Effector memory CD8-positive, alpha-beta T cell (primary cell): ENCODE measurements at places on chromosomes 11 and 22.

DNA sequence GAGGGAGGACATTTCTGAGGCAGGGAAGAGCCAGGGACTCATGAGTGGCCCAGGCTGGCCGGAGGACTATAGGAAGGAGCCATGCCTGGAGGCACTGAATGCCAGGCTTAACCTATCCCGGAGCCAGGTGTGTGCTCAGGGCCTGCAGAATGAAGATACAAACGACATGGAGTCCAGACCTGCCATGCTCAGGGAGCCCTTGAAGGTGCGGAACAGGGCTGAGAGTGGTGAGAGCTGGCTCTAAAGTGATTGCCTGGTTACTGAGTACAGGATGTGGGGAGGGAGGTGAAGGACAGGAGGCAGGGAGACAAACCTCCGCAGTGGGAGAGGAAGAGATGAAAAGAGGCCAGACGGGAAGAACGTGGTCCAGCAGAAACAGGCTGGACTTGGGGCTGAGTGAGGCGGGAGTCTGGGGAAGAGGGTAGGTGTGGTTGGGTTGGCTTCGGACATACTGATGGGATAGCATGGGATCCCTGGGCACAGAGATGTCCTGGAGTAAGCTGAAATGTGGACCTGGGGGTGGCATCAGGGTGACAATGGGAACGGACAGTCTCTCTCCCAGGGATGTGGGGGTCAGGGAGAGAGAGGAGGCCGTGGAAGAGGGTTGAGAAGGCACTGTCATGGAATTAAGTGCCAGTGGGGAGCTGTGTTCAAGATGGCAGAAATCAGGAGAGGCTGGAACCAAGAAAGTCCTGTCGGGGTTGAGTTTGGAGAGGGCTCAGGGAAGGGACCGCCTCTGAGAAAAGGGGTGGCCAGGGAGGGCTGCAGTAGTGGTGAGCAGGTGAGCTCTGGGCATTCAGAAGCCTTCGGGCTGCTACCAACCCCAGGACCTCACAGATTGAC, 1.5 kb upstream of the ANKRD13D start:
- DNase-seq: no peak

- DNase-seq: no peak
These were observed 63.7 kb downstream of the KCNC1 start for GRCh38 chr11:17798253-17798652.

GRCh38 chr11:127270851-127271250, 270.3 kb upstream of the KIRREL3 start:
- DNase-seq: no peak

DNA sequence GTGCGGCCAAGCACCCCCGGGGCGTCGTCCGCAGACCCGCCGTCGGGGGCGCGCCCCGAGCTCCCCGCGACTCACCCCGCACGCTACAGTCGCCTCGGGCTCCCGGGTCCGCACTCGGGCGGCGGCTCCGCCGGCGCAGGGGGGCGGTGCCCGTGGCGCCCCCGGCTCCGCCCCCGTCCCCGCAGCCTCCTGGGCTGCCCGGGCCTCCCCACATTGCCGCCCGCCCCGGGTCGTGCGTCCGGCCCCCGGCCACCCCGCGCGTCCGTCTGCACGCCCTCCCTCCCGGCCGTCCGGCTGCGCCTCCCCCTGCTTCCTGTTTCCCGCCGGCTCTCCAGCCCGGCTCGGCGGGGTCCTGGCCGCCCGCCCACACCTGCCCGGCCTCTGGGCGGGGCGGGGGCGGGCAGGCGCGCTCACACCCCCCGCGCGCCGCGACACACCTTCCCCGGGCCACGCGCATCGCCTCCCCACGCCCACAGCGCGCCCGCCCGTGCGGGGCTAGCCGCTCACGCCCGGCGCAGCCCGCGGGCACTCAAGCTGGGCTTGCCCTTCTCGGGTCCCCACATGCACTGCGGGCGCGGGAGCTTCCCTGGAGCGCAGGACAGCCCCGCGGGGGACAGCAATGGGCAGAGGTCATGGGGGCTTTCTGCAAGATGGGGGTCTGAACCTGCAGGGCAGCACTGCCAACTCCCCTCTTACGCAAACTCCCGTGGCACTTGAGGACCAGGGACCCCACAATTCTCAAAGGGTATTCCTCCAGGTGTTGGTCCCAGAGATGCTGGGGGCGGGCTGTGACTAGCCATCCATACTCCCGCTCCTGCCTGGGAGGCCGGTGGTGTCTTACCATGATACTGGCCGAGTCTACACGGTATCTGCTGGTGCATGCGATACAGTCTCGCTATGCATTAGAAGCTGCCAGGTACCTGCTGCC, at the start of gene CARD10:
Gene CARD10 (minus strand): TSS at position 148 of the 928 bp plus-strand sequence. CDS start 215 bp downstream, outside the sequence.
- DNase-seq: no peak

DNA sequence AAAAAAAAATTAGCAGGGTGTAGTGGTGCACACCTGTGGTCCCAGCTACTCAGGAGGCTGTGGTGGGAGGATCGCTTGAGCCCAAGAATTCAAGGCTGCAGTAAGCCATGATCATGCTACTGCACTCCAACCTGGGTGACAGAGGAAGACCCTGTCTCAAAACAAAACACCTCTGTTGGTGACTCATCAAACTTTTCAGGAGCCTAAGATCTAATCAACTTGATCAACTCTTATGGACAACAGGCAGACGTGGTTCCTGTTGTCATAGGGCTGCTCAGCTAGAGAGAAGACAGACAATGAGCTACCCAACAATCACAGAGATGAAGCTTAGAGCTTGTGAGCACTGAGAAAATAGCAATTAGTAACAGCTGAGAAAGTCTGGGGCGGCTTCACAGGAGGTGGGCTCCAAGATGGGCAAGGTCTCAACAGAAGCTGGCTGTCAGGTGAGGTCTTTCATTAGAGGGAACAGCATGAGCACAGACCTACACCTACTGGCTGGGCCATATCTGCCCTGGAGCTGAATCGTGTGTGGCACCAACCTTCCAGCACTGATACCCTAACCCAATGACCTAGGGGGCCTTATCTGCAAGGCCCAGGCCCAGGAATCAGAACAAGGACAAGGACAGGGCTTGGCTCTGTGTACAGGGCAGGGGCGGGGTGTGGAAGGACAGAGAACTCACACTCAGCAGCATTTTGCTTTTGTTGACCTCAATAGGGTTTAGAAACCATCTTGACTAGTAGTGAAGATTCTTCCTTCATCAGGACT, 7.2 kb upstream of the UCP3 start:
- DNase-seq: no peak

DNA sequence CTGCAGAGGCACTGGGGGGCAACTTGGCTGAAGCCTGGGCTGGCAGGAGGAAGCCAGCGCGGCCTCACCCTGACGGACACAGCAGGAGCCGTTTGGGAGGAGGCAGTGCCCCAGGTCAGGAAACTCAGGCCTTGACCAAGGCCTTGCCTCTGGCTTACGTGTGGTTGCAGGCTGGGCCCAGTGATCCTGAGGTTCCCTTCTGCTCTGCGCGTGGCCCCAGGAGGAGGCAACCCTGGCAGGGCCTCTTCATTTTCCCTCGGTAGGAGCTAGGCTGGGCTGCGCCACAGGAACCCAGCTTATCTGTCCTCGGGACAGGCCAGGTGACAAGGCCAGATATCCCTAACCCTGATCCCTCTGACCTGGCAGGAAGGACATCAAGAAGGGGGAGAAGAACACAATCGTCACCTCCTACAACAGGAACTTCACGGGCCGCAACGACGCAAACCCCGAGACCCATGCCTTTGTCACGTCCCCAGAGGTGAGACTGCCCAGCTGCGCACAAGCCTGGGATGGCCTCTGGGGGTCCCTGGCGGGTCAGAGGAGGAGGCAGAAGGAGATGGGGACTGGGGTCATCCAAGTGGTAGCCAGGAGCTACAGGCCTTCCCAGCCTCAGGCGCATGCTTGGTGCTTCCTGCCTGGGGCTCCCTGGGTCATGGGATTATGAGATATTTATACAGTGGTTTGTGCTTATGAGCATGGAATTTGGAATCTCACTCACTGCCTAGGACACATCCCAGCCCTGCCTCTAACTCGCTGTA, 20.6 kb downstream of the POLR3H start:
- DNase-seq: no peak

- no peak for DNase-seq
These were observed 42.4 kb upstream of the WEE1 start for GRCh38 chr11:9530901-9531625.

- DNase-seq: no peak
These were observed 59.6 kb upstream of the PAX6 start for GRCh38 chr11:31870609-31871309.
